Cortex of kidney (tissue), 1 donor: ENCODE measurements at places on chromosomes 3 and 15.

DNA sequence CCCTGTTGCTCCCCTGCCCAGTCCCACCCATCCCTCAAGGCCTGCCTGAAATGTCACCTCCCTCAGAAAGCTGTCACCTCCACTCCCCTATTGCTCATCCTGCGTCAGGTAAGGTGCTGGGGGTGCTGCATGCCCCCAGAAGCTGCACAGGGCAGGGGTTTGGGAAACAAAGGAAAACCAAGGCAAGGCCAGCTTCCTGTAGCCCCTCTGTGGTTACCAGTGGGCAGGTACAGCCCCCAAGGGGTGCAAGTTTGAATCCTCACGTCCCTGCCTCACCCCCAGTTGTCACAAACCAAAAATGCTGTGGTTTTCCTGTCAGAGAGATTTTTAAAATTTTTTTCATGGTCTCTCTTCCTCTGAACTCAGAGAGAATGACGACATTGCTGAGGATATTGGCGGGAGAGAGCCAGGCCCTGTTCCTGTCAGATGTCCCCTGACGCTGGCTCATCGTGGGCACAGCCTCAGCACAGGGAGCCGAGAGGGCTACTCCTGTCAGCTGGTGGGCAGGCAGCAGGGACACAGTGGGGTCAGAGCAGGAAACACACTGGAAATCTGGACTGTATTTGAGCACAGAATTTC lies 27.0 kb downstream of the PSTPIP1 start:
- DNase-seq, result no peak

- no peak for DNase-seq
These were observed 9.2 kb downstream of the CD200R1 start for GRCh38 chr3:112965656-112966055.

- DNase-seq, result no peak
These were observed 93.7 kb downstream of the NPTN start for GRCh38 chr15:73539212-73540128.

- no peak for DNase-seq
These were observed 8.4 kb downstream of the MITF start for GRCh38 chr3:69747511-69748258.

GRCh38 chr3:29226706-29227105 lies 54.2 kb upstream of the RBMS3 start:
- no peak for DNase-seq

- DNase-seq, result no peak
These were observed 164.6 kb downstream of the GMNC start for GRCh38 chr3:190697901-190698300.

GRCh38 chr3:65788461-65788860 lies 250.3 kb downstream of the MAGI1 start:
- no peak for DNase-seq

DNA sequence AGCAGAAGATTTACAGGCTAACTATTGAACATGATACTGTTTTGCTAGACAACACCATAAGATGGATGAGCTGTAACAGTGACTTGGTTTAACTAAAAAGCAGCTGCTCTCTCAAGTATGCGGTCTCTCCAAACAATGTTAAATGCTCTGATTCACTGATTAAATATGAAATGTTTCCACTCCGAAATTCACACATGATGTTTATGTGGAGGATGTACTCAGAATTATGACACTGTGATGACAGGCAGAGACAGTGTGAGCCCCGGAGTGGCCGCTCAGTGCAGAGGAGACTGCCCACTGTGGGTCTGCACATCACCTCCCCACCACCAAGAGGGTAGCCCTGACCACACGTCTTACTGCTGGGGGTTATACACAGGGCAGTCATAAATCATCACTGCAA lies 83.9 kb upstream of the MEX3B start:
- no peak for DNase-seq

- no peak for DNase-seq
These were observed 203.9 kb downstream of the TLE3 start for GRCh38 chr15:69893863-69894262.

- no peak for DNase-seq
These were observed 43.0 kb downstream of the CD200R1 start for GRCh38 chr3:112931736-112932521.

DNA sequence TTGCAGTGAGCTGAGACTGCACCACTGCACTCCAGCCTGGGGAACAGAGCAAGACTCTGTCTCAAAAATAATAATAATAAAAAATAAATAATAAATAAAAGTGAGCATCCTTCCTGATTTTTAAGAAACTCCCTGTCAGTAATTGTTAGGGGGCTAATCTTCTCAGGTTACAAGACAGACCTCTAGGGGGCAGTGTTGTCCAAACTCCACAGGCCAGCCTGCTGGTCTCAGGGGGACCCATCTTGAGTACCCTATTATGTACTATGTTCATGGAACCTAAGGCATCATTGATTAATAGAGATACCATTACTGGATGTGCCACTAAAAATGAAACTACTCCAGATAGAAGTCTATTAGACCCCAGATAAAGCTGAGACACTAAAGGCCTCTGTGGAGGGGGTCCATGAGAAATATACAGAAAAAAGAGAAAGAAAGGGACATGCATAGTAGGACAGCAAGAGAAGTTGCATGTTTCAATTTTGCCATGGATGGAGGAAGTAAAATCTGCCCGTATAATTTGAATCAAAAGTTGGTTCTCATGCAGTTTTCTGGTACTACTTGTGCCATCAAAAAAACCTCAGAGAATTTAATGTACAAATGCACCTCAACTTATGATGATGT lies 85.5 kb upstream of the CDV3 start:
- DNase-seq, result no peak

GRCh38 chr3:160797356-160797755 lies 41.3 kb downstream of the PPM1L start:
- no peak for DNase-seq

- no peak for DNase-seq
These were observed 237.0 kb downstream of the UACA start for GRCh38 chr15:70526221-70526973.

GRCh38 chr3:23875113-23875725 lies 41.6 kb downstream of the NKIRAS1 start:
- no peak for DNase-seq

GRCh38 chr15:20340331-20340811 lies 201.2 kb downstream of the GOLGA6L6 start:
- DNase-seq, result no peak

GRCh38 chr3:16419640-16420241 lies 93.8 kb downstream of the RFTN1 start:
- no peak for DNase-seq

- no peak for DNase-seq
These were observed 181.1 kb upstream of the RBMS3 start for GRCh38 chr3:29099775-29100174.

GRCh38 chr3:138408751-138409570 lies 25.5 kb upstream of the ESYT3 start:
- DNase-seq, result no peak

DNA sequence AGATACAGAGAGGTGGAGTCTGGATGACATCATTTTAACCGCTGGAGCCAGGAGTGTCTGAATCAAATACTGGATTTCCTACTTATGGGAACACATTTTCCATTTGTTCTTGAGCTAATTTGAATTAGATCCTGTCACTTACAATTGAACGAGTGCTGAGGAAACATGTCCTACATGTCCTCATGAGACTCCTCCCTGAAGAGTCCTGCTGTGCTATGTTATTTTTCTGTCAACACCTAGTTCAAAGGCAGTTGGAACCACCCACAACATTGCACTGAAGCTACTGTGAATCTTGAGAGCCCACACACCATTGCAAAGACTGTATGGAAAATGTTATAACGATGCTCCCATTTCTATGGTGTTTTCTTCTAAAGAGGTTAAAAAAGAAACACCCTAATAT lies 123.5 kb upstream of the CRBN start:
- DNase-seq, result no peak

DNA sequence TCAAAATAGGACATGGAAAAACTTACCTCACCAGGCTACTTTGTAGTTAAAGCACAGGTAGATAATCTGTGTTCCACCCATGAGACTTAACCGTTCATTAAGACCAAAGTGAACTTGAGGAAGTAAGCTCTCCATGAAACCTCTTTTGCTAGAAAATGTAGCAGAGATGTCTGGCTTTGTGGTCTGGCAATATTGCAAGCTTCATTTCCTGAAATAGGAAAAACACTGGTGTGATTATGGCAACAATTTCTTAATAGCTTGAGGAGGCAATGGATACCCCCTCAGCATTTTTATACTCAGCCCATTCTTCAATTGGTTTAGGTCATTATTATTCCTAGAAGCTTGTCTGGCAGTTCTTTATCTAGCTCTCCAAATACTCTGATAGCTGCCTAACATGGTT lies 957.3 kb downstream of the IGSF11 start:
- DNase-seq, result no peak

- DNase-seq, result no peak
These were observed 77.3 kb upstream of the ATP2B2 start for GRCh38 chr3:10582733-10583132.

DNA sequence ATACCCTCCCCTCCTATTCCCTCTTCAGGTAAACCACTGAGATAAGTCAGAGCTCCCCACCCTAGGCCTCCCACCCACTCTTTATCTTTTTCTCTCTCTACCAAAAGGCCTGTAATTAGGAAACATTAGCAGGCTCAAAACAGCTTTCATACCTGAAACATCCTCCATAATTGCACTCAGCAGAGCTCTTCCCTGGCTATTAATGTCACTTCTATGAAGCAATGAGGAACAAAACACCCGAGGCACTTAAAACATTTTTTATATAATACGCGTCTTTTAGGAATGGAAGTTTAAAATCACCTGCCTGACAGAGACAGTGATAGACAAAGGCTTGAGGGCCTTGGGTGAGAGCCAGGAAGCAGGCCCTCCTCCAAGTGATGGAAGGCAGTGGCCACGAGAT lies 138.9 kb downstream of the EPHB1 start:
- no peak for DNase-seq

DNA sequence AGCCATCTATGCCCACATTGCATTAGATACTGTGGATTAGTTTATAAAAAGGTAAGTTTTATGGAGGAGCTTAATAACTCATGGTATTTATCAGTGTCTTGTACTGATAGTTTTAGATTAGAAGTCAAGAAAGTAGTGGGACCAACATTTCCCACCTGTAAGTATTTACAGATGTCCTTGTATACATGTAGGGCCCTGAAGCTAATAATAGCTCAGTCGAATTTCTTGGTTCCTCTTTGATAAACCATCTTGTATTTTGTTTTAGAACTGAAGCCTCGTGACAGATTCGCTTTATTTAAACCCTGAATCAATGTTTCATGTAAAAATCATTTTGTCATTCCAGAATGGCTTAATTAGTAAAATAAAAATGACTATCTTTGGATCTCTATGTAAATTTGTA lies 73.4 kb downstream of the CRYBG3 start:
- no peak for DNase-seq

GRCh38 chr15:97708252-97708651 lies 252.3 kb upstream of the ARRDC4 start:
- no peak for DNase-seq

GRCh38 chr3:171783086-171783485 lies 27.2 kb downstream of the PLD1 start:
- DNase-seq, result no peak

DNA sequence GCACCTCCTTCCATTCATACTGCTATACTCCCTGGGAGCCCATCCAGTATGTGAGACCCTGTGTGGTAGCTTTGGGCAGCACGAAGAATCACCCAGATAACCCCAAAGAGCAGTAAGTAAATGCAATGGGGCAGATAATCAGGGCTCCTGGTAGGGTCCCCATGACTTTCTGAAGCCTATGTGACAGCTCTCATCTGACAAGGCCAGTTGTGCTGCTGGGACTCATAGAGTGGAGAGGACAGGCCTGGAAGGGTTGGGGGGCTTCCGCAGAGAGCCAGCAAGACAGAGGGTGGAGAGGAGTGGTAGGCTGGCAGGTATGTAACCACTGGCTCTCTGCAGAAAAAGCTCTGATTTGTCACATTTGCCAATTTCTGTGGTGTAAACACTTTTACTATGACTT lies 3.2 kb upstream of the SLC6A20 start:
- no peak for DNase-seq

DNA sequence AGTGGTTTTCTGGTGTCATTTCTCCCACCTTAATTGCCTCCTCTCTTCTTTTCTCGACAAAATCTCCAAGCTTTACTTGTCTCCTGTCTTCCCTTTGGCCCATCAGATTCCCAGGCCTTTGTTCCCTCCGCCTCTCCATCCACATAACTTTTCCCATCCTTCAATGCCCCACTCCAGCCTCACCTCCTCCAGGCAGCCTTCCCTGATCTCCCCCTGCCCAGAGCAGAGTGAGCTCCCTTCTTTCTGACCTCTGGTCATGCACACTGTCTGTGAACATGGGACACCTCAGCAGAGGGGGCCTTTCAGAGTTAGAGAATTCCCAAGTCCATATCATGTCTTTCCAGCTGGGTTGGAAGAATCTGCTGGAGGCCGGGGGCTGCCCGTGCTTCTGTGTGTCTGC lies 14.6 kb upstream of the SSUH2 start:
- DNase-seq, result no peak

- no peak for DNase-seq
These were observed 4.1 kb upstream of the COX17 start for GRCh38 chr3:119681279-119681678.

DNA sequence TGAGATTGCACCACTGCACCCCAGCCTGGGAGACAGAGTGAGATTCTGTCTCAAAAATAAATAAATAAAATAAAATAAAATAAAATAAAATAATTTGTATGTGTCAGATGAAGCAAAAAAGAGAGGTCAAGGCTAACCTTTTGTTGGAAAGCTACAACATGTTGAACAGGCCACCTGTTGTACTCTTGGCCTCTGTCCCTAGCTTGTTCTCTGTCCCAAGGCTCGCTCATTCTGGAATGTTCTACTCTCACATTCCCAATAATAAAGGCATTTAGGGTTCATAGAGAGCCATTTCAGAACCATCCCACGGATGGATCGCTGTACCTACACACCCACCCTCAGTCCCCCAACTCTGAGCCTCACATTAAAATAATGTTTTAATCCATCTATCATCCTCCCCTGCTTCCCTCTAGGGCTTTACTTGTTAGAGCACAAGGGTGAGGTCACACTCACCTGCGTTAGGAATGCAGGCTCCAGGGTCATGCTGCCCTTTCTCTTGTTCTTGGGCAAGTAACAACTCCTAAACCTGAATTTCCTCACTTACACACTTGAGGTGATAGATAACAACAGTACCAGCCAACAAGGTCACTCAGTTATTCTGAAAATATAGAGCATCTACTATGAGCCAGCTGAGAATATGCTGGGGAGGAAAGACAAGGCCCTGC lies 24.9 kb upstream of the KCTD6 start:
- no peak for DNase-seq

GRCh38 chr15:34241376-34242330 lies 16.8 kb downstream of the EMC4 start:
- no peak for DNase-seq

DNA sequence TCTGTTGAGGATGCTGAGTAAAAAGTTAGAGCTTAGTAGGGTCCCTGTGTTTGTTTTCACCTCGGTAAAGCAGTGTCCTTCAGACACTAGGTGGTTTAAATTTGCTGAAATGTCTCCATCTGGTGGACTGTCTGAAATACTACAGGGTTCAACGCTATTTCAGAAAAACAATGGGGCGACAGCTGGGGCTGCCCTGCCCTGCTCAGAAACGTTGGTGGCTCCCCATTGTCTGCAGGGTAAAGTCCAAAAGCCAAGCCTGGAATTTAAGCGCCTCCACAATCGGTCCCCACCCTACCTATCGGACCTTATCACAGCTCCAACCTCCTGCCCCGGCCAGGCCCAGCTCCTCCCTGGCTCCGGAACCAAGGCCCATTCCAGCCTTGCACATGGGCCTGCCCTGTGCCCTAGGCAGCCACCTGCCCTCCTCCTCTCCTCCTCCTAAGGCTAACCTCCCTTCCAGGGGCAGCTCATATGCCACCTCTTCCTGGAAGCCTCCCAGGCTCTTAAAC lies 4.3 kb upstream of the TSEN2 start:
- DNase-seq, result no peak
